ENCODE measurements at places on chromosomes 16 and 17.
A peak's percentile ranks its signal among the peaks of the same experiment; 100 is the strongest.

DNA sequence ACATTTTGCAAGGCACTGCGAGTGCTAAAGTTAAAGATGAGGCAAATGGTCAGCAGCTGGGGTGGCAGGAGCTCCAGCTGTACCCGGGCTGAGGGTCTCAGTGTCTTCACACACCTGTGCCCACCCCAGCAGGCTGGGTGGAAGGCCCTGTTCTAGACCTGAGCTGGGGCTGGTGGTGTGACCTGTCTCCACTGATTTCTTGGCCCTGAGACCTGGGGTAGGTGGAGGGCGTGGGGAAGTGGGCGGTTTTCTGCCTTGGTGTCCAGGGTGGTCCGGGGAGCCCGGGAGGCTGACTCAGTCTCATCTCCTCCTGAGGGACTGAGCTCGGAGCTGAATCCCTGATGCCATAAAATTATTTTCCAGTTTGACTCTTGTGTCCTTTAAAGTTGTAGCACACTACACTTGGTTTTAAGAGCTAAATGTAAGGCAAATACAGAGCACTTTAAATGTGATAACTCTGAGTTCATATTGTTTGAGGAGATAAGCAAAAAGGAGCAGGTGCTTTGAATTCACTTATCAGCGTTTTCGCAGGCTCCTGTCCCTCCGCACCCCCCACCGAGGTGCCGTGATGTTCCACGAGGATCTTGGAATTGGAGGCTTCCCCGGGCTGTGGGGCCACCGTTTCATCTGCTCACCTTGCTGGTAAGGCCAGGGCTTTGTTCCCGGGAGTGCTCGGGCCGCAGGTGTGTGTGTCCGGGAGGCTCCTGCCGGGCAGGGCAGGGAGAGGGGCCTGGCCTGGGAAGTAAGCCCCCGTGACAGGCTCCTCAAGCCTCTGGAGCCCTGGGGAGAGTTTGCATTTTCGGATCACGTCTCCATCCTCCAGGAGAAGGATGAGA is 117.0 kb downstream of the AATF start:
- DNase-seq = no peak

DNA sequence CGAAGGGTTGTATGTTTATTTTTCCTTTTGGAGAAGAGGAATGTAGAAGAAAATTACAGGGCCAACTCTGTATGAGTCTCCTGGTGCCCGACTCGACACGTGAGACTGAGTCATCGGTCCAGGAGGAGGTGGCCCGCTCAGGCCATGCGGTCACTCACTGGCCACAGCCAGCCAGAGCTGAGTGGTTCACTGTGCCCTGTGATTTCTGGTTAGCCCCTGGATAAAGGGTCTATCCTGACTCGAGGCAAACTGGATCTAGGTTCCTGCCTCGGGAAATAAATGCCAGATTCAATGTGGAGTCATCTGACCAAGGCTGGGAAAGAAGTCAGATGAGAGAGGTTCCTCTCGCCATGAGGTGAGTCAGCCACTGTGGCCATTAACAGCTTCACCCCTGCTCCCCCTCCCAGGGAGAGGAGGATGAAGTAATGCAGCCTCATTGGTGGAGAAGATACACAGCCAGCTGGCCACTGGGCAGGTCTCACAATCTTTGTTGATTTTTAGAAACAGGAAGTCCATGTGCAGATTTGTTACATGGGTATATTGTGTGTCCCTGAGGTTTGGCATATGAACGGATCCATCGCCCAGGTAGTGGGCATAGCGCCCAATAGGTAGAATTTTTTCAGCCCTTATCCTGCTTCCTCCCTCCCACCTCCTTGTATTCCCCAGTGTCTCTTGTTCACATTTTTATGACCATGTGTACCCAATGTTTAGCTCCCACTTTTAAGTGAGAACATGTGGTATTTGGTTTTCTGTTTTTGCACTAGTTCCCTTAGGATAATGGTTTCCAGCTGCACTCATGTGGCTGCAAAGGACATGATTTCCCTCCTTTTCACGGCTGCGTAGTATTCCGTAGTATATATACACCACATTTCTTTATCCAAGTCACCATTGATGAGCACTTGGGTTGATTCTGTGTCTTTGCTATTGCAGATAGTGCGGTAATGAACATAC is 21.7 kb upstream of the USP36 start:
- peak; percentile 32 for DNase-seq

DNA sequence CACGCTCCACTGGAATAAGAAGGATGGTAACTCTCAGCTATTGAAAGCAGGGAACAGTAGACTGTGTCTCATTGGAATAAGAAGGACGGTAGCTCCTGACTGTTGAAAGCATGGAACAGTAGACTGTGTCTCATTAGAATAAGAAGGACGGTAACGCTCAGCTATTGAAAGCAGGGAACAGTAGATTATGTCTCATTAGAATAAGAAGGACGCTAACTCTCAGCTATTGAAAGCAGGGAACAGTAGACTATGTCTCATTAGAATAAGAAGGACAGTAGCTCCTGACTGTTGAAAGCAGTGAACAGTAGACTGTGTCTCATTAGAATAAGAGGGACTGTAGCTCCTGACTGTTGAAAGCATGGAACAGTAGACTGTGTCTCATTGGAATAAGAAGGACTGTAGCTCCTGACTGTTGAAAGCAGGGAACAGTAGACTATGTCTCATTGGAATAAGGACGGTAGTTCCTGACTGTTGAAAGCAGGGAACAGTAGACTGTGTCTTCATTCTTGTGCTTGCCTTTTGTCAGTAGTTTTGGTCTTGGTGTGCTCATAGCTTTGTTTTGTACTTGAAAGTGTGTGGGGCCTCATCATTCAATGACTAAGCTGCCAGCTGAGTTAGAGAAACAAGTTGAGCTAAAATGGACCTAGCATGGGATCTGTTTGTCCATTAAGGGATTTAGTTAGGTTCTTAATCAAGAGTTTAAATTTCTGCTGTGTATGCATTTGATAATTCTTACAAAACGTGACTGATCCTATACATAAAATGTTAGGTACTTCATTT is 58.5 kb downstream of the BANP start:
- no peak for DNase-seq

DNA sequence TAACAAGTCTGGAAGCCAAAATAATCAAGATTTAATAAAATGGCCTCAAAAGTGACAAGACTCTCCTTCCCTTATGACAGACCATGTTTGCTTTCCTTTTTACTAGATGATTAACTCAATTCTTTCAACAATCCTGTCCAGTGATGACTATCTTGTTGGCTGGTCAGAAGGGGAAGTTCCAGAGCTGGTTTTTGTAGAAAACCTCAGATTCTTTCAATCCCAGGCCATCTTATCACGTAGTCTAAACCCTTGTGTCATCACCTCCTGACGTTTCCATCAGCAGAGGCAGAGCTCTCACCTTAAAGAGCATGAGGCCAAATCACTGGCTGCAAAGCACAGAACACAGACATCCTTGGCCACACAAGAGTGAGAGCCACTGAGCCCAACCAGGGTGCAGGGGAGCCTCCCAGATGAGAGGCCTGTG is 125.3 kb downstream of the ANKRD11 start:
- no peak for DNase-seq

DNA sequence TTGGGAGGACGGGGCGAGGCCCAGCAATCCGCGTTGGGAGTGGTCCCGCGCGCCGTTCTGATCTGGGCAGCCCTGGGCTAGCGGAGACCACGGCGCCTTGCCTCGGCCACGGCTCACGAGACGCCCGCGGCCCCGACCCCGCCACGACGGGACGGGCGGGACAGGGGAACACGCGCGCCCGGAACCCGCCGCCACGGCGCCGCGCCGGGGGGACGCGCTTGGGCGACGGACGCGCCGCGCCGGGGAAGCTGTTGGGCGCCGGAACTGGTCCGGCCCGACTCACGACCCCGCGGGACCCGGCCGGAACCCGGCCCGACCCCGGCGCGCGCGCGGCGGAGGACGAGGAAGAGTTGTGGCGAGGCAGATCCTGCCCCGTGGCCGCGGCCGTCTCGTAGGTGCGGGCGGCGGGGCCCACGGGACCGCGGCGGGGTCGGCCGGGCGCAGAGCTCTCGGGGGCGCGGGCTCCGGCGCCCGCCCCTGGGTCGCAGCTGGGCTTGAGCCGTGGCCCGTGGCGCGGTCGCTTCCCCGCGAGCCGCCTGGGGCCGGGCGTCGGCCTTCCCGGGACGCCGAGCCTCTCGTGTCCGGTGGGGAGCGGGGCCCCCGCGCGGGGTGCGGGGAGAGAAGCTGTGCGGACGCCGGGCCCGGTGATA is at the start of gene ACSF3:
Gene ACSF3 (plus strand): TSS at position 251 of the 650 bp plus-strand sequence. CDS start 6,830 bp downstream, outside the sequence.
- no peak for DNase-seq

DNA sequence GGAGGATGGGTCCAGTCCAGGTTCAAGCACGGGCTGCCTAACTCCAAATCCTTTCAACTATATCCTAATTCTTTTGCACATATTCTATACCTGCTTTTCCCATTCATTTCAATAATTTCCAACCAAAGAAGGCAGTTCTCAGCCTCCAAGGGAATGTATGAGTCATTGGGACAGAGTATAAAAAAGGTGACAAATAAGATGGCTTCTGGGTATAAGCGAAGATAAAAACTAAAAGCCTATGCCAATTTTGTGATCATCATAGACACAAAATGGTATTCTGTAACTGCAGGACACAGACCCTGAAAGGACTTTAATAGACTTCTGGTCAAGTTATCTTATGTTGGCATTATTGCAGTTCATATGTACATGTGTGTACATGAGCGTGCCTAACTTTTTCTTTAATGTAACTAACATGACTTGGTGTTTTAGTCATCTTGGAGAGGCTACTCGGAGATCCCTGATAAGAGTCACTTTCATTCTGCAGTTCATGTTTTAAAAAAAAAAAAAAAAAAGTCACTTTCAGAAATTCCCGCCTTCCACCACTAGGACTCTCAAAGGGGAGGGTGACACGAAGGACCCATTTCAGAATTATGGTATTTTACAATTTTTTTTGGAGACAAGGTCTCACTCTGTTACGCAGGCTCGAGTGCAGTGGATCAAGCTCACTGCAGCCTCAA is 17.3 kb downstream of the COG1 start:
- DNase-seq = no peak

DNA sequence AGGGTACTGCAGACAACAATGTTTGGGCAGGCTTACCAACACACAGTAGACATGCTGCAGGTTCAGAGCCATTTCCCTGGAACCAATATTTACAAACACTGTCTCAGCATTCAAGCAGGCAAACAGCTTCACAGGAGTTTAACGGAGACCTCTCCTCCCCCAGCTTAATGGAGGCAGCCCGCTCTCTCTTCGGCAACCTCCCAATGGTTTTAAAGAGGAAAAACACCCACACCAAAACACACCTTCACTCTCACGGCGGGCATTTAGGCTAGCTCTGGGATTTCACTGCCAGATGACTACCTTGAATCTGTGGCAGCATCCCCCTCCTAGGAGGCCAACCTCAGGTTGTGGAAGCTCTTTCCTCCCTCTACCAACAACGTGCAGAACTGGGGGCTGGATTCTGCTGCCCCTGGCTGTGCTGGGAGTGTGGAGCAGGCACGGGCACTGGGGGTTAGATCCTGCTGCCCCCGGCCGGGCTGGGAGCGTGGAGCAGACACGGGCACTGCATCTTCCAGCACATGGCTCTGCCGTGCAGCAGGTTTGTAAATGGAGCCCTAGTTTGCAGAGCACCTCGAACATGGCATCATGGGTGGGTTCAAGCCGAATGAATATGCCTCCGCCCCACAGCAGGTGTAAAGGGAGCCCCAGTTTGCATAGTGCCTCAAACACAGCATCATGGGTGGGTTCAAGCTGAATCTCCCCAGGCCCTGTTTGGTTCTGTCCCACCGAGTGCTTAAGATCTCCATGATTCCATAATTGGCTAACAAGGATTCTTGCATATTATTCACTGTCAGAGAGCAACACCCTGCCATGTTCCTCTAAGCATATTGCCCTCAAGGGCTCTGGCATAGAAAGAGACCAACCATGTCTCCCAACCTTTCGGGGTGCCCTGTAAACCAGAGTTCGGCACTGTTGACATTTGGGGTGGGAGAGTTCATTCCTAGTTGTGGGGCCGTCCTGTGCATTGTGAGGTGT is 86.4 kb downstream of the RBFOX3 start:
- no peak for DNase-seq

DNA sequence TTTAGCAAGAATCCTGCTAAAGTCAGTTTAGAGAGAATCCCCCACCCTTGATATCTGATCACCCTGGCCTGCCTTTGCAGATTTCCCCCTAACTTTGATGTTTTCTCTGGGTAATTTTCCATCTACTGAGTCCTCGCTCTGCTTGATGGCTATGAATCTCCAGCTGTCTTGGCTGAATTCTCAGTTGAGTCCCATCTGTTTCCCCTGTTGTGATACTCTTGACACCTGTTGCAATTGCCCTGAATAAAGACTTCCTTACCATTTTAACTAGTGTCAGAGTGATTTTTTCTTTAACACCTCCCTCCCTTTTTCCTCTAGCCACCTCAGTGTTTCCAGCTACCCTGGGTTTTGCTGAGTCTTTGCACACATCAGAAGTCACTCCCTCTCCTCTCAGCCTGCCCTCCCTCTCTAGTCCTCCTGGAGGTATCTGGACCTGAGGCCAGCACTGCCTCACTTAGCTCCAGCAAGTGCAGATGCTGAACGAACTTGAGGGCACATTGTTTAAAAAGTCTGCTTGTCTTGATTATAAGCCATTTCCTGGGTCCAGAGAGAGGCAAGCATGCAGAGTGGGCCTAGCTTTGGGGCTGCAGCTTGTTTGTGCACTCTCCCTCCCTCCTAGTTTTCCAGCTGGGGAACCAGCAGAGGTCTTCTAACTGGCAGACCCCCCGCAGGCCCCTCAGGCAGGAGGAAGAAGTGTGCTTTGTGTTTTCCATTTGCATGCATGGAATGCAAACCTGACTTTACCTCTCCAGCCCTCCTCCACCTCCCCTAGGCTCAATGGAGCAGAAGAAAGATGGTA is 33.2 kb downstream of the SPACA3 start:
- no peak for DNase-seq

GRCh38 chr16:53626811-53627210 is 76.8 kb downstream of the RPGRIP1L start:
- no peak for DNase-seq

GRCh38 chr16:21973945-21974344 is 20.8 kb downstream of the UQCRC2 start:
- no peak for DNase-seq

DNA sequence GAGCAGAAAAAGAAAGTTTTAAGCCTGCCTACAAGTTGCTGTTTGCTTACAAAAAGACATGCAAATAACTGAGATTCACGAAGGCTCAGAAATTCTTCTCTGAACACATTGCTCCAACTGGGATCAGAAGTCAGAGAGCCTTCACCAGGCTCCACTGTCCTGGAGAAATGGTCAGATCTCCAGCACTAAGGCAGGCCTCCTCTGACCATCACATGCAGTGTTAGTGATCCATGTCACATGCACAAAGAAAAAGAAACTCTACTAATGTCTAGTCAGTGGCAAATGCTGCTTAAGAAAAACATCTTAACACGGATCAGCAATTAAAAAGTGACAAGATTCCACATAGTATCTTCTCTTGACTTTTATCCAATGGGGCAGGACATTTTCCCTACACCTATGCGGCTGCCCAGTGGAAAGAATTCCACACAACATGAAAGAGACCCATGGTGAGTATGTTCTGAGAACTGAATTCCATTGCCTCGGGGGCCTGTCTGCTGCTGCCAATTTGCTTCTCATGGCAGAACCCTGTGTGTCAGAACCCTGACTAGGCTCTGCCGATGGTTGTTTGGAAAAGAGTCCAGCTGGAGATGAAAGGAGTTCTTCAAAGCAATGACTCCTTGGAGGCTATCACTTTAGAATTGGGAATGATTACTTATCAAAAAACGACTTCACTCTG is 96.6 kb downstream of the HIC1 start:
- no peak for DNase-seq
